Left renal cortex interstitium (tissue), 4 donors: ENCODE measurements at places on chromosomes 13 and 19.

DNA sequence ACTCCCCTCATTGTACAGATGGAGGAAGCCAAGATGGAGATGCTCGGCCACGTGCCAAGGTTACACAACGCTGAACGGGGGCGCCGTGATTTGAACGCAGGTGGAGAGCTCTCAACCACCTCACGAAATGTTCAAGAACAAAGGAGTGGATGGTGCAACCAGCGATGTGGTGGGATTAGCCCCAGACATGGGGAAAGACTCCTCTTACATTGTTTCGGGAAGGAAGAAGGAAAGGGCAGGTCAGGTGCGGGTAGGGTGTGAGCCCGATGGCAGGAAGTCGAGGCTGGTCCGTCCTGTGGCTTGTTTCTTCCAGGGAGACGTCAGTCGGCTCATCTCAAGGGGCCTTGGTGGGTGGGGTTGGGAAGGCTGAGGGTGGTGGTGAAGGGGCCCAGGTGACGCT, 7.1 kb upstream of the KLK14 start:
- DNase-seq: no peak

DNA sequence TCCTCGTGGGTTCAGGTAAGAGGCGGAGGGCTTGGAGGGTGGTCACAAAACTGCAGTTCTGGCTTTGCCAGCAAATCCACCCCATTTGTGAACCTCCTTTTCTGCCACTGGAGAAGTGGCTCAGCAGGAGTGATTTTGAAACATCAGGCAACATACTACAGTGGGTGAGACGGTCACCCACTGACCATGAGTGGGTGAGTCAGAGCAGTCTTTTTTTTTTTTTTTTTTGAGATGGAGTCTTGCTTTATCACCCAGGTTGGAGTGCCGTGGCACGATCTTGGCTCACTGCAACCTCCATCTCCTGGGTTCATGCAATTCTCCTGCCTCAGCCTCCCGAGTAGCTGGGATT, 3.0 kb downstream of the TOMM40 start:
- no peak for DNase-seq

DNA sequence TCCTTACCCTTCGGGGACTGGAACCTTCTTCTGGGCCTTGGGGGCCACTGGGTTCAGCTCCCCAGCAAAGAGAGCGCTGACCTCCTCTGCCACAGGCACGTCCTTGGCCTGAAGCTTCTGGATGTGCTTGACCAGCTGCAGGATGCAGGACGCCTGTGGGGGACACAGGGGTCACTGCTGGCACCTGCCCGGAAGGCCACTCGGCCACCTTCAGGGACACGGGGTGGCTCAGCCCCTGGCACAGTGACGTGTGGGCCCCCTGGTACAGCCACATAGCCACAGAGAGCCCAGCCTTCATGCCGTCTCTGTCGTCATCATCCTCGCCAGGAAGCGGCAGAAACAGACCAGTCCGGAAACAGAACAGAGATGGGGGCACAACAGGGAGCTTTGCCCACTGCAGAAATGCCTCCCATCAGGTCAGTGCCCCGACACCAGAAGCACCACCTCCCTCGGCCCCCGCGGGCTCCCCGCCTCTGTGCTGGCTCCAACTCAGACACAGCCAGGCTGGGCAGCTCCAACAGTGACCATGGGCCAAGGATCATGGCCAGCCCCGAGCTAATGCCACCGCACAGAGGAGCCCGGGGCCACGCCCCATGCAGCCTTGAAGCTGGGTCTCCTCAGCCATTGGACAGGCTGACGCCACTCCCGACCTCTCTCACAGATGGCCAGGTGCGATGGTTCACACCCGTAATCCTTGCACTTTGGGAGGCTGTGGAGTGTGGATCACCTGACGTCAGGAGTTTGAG, 20.7 kb downstream of the IZUMO4 start:
- no peak for DNase-seq

DNA sequence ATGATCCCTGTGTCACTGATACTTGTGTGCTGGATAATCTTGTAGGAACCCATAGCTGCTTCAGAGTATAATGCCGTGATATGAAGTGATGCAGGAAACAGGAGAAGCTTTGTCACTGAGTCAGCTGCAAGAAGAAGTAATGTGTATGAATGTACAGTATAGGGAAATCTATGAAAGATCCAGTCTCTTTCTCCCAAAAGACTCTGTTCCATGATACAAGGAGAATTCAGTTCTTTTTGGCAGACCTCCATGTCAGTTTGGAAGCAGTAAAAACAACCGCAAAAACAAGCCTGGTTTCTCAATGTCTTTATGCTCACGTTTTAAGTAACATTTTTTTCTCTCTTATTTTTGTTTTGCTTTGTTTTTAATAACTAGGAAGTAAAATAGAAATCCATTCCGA, 33.9 kb downstream of the PCDH17 start:
- DNase-seq: no peak

GRCh38 chr13:71464686-71465085, 402.3 kb downstream of the DACH1 start:
- DNase-seq: no peak

- no peak for DNase-seq
Observed at GRCh38 chr13:100266026-100266425, 177.1 kb downstream of the PCCA start.

GRCh38 chr13:46539231-46539630, 13.7 kb upstream of the LRCH1 start:
- no peak for DNase-seq

DNA sequence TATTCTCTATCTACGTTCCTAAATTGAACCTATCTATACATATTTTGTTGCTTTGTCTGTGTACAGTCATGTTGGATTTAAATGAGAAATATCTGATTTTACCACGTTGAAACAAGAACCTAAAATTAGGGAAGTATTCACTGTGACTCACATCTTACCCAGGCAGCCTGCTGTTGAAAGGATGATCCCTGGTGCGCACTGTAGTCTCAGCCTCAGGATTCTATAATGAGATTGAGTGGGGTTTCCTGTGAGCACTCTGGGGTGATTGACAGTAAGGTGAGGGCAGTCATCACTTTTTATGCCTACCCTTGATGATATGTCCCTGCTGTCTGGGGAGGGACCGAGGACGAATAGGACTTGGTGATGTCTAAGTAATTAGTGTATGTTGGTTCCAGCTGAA, 35.4 kb downstream of the PCCA start:
- no peak for DNase-seq

- DNase-seq: no peak
Observed at GRCh38 chr19:48210005-48210404, 39.5 kb downstream of the ZSWIM9 start.

DNA sequence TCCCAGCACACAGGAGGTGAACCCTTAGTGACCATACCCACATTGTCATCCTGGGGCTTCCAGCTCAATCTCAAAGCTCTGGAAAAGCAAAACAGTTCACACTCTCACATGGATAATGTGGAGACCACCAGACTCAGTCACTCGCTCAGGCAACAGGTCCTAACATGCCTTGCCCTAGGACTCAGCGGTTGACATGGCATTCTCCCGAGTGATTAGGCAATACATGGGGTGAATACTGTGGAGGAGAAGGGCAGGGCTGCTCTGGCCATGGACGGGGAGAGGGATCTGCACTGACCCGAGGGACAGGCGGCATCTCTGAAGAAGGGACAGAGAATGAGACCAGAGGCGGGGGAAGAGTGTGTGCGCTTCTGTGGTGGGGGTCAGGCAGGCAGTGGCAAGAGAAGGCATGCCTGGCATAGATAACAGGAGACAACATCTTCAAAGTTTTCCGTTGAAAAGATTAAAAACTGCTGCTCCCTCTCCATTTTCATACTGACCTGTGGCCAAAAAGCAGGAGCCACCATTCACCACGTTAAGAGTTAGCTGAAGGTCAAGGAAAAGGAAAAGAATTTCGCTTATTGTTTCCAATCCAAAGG, 44.5 kb upstream of the EPHX3 start:
- no peak for DNase-seq

DNA sequence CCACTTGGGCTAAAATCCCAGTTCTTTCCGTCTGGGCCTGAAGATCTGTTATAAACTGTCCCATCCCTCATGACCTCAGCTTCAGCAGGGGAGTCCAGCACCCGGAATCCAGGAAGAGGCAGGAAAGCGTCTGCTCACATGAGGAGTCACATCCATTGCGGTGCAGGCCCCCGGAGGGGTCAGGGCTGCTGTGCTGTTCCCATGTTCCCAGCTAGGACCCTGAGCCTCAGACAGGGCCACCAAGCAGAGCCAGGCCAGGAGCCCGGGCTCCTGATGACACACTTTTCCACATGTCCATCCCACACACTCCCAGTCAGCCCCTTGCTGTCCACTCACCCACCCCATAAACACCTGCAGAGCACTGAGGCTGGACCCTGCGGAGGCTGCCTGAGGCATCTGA, 45.3 kb upstream of the VSTM2B start:
- no peak for DNase-seq

- DNase-seq: no peak
Observed at GRCh38 chr19:39811064-39811463, 22.9 kb downstream of the DYRK1B start.

DNA sequence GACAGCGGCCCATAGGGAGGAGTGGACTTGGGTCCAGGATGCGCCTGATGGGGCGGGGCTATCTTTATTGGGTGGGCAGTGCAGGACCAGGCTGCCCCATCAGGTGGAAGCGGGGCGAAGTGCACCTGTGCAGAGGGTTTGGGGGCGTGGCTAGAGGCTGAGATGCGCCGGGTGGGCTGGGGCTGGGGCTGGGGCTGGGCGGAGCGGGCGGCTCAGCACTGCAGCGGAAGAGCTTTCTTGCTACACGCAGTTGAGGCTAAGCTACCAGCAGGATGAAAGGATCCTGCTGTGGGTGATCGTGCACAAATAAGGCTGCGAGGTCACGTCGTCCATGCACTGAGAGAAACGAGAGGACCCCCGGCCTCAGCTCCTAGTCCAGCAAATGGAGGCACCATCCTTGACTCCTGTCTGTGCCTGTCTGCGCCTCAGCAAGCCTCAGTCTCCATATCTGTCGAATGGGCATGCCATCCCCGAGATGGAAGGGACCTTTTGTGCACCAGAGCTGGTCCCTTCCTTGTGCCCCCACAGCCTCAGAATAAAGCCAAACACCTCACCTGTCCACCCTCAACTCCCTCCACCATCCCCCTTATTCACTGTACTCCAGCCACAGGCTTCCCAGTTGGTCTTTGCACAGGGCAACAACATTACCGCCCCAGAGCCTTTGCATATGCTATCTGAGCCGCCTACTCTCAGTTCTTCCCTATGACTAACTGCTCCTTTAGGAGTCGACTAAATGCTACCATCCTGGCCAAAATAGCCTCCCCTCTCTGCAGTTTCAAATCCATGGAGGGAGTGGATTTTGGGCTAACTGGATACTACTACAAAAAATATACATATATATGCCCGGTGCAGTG, 21.0 kb upstream of the HOMER3 start:
- no peak for DNase-seq

DNA sequence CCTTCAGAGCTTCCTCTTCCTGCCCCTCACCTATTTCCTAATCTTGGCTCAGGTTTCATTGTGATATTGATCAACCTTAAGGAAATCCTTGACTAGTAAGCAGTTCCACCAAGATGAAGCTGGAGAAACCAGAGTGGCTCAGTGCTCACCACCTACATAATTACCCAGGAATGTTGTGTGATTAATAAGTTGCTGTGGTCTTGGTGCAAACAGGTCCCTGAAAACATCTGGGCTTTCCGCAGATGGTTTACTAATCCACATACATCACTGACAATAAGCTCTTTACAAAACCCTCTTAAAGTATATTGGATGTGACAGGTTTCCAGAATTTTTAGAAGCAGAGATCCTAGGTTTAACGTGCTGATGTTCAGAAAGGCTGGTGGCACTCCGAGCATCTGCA, 8.6 kb upstream of the SERP2 start:
- DNase-seq: no peak

- no peak for DNase-seq
Observed at GRCh38 chr19:29576046-29576606, 30.0 kb upstream of the POP4 start.

- DNase-seq: no peak
Observed at GRCh38 chr19:13583114-13583513, 76.8 kb upstream of the CACNA1A start.

GRCh38 chr19:6648141-6648715, 21.7 kb downstream of the TNFSF14 start:
- no peak for DNase-seq

DNA sequence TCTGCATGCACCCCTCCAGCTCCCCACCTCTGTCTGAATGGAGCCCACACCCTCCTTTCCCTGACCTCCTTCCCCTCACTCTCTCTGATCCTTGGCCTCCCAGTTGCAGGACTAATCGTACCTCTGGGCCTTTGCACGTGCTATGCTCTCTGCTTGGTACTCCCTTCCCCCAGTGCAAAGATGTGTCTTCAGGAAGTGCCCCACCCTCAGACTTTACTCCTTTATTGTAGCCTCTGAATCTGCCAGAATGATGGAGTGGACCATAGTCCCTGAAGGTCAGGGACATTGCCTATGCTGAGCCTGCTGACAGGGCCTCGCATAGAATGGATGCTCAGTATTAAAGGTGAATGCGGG, 1.3 kb upstream of the JUND start:
- DNase-seq: no peak

DNA sequence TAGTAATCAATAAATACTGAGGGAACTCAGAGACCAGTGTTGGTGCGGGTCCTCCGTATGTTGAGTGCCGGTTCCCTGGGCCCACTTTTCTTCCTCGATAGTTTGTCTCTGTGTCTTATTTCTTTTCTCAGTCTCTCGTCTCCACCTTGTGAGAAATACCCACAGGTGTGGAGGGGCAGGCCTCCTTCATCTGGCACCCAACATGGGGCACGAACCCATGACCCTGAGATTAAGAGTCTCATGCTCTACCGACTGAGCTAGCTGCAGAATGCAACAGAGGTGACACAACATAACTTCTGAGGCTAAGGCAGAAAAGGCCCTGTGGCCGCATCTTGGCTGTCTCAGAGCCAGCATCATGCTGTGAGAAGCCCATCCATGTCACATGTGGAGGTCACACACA, 5.3 kb upstream of the ZNF613 start:
- no peak for DNase-seq

DNA sequence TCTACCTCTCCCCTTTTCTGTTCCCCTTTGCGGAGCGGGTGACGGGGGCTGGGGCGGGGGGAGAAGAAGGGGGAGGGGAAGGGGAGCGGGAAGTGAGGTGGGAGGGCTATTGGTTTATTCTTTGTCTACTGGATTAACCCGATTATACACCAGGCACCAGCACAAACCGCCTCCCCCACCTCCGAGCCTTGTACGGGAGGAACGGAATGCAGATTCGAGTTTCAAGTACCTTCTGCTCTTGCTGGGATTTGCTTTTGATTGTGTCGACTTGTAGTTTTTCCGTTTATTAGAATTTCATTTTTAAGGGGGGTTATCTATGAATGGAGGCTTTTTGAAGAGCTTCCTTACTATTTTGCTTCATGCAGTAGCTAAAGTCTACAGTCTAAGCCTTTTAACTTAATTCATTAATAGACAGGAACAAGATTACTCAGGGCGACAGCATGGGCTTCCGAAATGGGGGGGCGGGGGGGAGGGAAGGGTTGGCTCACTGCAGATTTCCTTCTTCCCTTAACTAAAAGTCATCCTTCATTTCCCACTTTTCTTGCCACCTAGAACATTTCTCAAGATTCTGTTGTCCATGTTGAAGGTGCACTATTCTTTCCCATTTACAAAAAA, 937 bp upstream of the SPRY2 start:
- no peak for DNase-seq

- DNase-seq: no peak
Observed at GRCh38 chr13:95677564-95678266, 776 bp downstream of the DNAJC3 start.
